ENCODE measurements at places on chromosomes 1 and 21.

DNA sequence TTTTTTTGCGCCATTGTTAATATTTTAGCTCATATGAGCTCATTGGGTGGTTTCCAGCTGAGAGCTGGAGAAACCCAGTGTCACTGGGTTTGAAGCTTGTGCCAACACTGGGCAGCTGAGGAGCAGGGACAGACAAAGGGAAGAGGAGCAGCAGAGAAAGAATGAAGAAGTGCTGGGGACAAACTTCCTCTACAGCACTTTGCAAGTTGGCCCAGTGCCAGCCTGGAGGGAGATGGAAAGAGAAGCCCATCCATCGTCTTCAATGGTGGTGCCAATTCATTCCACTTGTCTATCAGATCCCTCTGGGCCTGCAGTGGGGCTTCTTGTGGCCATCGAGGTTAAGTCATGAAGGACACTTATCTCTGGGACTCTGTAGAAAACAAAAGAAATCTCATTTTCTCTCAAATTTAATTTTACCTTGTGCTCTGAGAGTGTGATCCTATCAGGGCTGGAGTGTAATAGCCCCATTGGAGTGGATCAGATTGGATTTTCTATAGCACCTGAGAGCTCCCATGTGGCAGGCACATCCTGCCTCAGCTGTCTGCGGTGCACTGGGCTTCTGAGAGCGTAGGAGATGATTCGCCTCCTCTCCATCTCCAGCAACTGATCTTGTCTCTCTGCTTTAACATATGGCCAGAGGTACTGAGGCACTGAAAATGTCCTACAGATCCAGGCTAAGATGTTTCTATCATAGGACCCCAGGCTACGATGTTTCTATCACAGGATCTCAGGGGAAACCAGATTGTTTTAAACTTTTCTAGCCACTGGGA is 114.7 kb downstream of the TNR start:
- DNase-seq: no peak

DNA sequence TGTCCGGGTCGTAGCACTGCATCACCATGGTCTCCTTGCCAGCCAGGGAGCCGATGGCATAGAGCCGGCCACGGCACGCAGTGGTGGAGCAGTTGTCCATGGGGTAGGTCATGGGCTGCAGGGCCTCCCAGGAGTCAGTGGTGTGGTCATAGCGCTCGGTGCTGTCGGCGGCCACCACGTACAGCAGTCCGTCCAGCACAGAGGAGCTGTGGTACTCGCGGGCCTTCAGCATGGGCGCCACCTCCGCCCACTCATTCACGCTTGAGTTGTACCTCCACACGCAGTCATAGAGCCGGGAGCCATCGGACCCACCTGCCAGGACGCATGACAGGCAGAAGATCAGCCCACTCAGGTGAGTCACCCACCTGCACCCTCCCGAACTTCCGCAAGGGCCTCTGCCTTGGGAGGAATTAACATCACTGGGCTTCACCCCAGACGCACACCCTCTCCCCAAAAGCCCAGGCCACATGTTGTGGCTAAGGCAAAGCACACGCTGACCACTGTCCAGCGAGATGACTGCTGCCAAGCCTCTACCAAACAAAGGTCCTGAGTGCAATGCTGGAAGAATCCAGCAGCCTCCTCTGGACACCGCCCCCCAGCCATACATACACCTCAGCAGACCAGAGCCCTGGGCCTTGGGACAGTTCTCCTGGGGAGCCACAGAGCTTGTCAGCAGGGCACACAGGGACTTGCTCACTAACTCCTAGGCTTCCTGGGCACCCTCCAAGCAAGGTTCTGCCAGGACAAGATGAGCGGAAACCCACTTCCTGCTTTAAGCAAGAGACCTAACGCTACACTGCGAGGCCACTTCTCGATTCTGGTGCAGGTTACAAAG is 3.3 kb downstream of the KLHL21 start:
- DNase-seq: no peak

GRCh38 chr1:230717251-230717650 is 3.3 kb upstream of the AGT start:
- no peak for DNase-seq

DNA sequence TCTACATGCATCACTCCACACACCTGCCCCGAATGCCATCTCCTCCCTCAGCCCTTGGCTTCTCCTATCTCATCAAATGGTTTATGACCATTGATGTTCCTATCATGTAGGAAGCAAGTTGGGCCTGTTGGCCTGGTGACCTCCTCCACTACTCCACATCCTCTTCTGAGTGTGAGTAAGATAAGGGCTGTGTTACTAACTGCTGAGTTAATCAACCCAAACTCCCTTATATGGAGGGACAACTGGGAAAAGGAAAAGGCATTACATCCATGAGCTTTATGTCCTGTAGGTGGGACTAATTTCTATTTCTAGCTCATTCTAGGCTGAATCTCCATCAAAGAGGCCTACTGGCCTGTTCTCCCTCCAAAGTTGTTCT is 57.6 kb downstream of the WLS start:
- DNase-seq: no peak

GRCh38 chr1:1034439-1034781 is 14.5 kb downstream of the AGRN start:
- DNase-seq: no peak

- DNase-seq: no peak
Measured at GRCh38 chr1:77888781-77889642, 588 bp downstream of the NEXN start.

- no peak for DNase-seq
Measured at GRCh38 chr1:83546874-83547273, 452.1 kb downstream of the TTLL7 start.

- no peak for DNase-seq
Measured at GRCh38 chr1:244271691-244272308, 179.9 kb downstream of the ADSS2 start.

GRCh38 chr1:147079400-147080005 is 92.8 kb downstream of the PRKAB2 start:
- DNase-seq: no peak

DNA sequence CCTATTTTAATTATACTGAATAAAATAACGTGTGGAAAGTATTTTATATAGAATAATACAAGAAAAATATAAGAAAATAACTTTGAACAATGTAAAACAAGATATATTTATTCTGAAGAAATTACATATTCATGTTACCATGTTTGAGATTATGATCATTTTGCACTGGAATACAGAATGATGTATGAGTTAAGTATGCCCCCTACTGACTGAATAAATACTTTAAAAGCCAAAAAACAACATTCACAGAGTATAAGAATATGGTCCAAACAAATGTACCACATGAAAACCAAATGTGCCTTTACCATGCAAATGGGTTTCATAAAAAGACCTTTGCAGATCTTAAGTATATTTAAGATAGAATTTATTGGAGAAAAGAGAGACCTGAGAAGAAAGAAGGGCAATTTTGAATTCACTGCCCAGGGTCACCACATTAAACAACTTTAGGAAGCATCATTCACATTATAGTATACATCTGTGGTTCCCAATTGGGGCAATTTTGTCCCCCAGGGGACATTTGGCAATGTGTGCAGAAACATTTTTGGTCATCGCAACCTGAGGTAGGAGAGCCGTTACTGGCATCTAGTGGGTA is 136.6 kb upstream of the GFI1 start:
- no peak for DNase-seq

DNA sequence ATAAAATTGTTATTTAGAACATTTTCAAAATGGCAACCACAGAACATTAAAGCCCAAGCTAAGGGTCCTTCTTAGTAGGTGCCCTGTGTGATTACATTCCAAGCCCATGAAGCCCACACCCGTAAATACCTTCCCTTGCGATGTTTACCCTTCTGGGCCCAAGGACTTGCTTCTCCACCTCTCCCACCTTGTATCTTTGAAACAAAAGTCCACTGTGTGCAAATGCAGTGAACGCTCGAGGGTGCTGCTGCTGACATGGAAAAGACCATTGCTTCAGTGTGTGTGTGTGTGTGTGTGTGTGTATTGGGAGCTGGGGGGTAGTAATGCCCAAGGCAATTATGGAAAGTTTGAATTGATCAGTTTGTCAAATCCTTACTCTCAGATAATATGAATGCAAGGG is 298.1 kb downstream of the TGFB2 start:
- DNase-seq: no peak

DNA sequence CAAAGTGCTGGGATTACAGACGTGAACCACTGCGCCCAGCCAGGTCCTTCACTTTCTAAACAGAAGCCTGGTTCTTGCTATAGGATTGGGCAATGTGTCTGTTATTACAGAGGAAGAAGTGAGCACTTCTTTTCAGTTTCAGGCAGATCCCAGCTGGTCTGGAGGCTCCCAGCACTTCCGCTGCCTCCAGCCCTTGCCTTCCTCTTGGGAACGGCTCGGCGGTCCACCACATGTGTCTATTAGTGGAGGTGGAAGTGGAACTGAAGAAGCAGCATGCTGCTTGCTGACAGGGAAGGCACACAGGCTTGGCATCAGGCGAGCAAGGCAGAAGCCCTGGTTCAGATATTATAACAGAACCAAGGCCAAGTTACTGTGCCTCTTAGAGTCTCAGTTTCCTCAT is 17.0 kb downstream of the MKNK1 start:
- DNase-seq: no peak

DNA sequence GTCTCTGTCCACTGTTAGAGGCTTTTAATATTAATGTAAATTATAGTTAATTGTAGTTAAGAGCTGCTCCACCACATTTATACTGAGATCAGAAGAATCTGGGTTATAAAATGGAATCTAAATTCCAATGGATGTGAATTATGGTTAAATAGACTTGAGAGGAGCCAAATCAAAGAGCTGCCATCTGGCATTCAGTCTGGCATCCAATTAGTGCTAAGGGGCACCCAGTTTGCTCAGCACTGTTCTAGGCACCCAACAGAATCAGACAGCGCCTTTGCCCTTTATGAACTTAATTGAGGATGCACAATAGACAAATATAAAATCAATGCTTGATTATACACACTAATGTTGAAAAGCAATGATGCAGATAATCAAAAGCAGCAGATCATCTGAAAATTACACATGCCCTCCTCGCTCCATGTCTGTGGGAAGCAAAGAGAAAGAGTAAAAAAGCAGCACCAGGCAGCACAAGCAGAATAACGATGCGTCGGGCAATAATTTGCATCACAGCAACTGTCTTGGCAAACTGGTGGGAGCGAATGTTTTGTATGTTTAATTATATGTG is 310.1 kb downstream of the BRINP2 start:
- no peak for DNase-seq

- DNase-seq: no peak
Measured at GRCh38 chr1:217136895-217137205, 413.6 kb upstream of the ESRRG start.

GRCh38 chr1:201989354-201990128 is 7.1 kb downstream of the RNPEP start:
- no peak for DNase-seq

DNA sequence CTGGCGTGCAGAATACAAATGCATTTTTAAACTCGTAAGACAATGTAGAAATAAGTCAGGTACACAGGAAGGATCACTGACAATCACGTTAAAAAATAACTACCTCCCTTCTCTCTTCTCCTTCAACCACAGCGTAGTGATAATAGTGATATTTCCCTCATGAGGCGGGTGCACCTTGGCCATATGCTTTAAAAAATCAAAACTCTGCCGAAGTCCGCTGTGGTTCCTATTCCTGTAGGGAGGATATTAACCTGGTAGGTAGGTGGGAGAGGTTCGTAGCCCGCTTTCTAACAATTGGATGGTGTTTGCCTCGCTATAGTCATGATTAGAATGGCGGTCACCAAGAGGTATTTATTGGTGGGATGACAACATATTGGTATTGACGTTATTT is 732 bp downstream of the GREM2 start:
- no peak for DNase-seq

DNA sequence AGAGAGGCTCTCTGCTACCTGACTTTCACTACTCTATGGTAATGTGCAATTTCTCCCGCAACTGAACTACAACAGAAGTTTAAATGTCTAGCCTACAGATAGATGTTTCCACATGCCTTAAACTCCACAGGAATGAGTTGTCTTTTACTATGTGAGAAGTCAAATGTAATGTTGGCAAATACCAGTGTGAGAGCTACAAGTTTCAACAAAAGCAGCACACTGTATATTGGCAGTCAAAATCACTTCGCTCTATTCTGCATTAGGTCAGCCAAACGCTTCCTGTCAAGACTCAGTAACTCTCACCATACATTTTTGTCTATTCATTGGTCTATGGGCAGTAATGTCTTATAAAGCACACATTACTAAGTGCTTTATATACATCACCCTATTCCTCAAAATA is 41.9 kb downstream of the LUZP1 start:
- DNase-seq: no peak

- DNase-seq: no peak
Measured at GRCh38 chr1:62800281-62800680, 16.3 kb downstream of the ATG4C start.

GRCh38 chr1:27598902-27599528 is 4.9 kb downstream of the AHDC1 start:
- no peak for DNase-seq

GRCh38 chr1:97051823-97052222 is 330.2 kb downstream of the PTBP2 start:
- no peak for DNase-seq

- DNase-seq: no peak
Measured at GRCh38 chr1:245715291-245715701, 560.5 kb downstream of the KIF26B start.

- no peak for DNase-seq
Measured at GRCh38 chr1:208030288-208031091, 119.6 kb upstream of the CD34 start.

GRCh38 chr1:114231301-114231700 is 77.6 kb upstream of the SYT6 start:
- DNase-seq: no peak

GRCh38 chr21:35905096-35905962 is 155.0 kb downstream of the SETD4 start:
- DNase-seq: no peak

- no peak for DNase-seq
Measured at GRCh38 chr1:2014741-2015735, 4.1 kb upstream of the GABRD start.

GRCh38 chr1:147717051-147717705 is 43.2 kb downstream of the GJA5 start:
- DNase-seq: no peak

- no peak for DNase-seq
Measured at GRCh38 chr1:31801458-31801857, 14.4 kb downstream of the SPOCD1 start.

DNA sequence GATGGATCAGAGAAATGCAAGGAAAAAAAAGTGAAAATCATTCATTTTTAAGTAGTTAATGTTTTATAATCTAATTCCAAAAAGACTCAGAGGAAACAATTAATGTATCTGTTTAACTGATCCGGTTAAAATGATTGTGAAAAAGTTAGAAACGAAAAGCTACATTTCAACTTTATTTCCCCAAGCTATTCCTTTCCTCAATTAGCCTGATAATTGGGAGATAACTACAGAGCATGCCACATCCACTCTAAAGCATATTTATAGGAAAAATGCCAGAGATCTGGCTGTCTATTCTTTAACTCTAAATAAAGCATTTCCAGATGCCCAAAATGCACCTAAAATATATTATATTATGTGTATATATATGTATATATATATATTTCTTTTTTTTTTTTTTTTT is 35.9 kb upstream of the XPR1 start:
- no peak for DNase-seq

Measured in stimulated activated CD8-positive, alpha-beta memory T cell treated with anti-CD3 and anti-CD28 coated beads, Interleukin-2, amount 100 ng/mL, for 1 hour (primary cell).